ENCODE measurements at places on chromosomes 3 and 15.

GRCh38 chr3:66336333-66336766 is 115.5 kb downstream of the SLC25A26 start:
- DNase-seq = peak; percentile 76

DNA sequence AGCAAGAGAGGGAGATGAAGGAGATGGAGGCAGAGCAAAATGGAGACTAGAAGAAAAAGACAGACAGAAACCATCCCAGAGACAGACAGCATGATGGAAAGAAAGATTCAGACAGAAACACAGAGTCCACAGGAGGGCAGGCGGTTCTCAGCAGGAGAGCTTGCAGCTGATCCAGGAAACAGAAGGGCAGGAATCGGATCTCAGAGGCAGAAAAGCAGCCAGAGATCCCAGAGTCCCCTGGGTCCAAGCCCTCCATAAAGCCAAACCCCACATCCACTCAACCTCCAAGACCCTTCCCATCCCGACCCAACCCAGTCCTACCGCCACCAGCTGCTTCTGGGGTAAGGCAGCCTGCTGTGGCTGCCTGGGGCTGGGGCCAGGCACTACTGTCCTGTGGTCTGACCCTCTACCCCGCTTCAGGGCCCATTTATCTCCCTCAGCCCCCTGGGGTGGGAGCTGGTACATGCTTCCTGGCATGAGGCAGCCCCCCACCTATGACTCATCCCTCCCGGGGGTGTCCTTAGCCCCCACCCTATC is at the start of gene UCN2:
TSS of gene UCN2 (minus strand) at position 400 of the 537 bp plus-strand sequence. CDS start 657 bp downstream, outside the sequence.
- DNase-seq = peak; percentile 55

DNA sequence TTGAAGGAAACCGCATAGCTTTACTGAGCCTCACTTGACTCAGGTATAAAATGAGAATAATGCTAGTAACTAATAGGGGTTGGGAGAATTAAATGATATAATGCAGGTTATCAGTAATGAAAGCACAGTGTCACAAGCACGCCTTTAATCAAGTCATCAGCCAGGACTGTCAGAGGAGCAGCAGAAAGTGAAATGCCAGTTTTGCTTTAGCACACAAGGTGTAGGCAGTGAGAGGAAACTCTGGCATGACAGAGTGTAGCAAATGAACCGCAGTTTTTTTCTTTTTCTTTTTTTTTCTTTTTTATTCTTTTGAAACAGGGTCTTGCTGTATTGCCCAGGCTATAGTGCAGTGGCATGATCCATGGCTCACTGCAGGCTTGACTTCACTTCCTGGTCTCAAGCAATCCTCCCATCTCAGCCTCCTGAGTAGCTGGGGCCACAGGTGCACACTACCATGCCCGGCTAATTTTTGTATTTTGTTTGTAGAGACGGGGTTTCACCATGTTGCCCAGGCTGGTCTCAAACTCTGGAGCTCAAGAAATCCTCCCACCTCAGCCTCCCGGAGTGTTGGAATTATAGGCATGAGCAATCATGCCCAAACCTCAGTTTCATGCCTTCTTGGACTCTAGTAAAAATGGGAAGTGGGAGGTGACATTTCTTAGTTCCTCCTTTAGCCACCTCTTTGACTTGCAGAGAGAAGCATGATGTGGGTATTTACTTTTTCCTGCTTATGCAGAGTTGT is 9.7 kb upstream of the SCAANT1 start:
- DNase-seq = no peak

- no peak for DNase-seq
Measured at GRCh38 chr15:52673312-52673711, 5.9 kb downstream of the ATOSA start.

GRCh38 chr15:79132770-79133169 is 42.2 kb upstream of the RASGRF1 start:
- DNase-seq = no peak

- DNase-seq = peak; percentile 57
Measured at GRCh38 chr3:125602752-125603649, 7.7 kb upstream of the OSBPL11 start.

DNA sequence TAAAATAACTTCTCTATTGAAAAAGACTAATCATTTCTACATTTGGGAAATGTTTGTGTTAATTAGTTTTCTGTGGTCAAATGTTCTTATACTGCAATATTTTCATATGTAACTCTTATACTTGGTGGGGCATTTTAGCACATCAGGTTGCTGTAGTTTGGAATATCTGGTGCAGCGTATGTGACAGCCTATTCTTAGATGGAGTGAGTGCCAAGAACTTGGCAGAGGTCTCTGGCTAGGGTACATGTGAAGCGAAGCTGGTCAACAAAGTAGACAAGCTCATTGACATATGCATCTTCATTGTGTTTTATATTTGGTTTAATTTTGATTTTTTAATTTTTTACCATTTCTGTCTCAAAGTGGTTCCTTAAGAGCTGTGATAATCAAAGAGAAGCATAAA is 53.2 kb downstream of the CHAC1 start:
- no peak for DNase-seq

DNA sequence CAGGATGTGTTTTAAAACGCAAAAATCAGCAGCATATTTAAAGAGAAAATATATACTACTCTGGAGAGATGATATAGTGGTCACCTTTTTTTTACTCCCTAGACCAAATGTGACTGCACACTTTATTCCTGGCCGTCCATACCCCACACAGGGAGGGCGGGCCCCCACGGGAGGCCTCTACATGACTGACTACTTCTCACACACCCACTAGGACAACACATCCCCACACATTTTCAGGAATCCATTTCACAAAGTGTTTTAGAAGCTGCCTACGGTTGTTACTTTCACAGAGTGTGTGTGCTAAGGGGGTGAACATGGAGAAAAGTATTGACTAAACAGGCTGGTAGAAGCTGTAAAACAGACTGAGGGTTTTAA is 67.9 kb downstream of the CHSY1 start:
- no peak for DNase-seq

DNA sequence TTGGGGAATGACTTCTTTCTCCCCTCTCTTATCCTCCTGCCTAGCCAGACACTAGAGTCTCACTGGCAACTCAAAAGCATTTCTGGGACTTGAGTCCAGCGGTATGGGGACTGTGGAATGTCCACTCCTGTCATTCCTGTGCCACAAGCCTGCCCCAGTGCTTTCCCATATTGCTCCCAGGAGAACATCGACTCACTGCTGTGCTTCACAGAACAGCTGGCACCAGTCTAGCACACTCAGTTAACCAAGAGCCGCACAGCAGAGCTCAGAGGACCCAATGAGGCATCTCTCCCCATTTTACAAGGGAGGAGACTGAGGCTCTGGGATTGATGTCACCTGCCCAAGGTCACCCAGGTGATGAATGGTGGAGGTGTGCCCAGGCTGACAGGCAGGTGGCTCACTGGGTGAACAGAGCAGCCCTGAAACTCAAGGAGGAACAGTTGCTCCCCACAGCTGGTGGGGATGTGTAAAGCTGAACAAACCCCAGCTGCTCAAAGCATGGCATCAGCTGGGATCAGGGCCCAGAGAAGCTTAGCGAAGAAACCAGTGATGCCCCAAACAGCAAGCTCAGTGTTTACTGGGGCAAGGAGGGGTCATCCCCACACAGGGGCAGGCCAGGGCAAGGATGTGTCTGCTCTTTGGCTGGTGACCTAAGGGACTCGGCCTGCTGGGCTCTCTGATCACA is 35.4 kb upstream of the DUSP7 start:
- DNase-seq = peak; percentile 28

GRCh38 chr3:15081960-15082664 is 16.8 kb downstream of the RBSN start:
- no peak for DNase-seq

DNA sequence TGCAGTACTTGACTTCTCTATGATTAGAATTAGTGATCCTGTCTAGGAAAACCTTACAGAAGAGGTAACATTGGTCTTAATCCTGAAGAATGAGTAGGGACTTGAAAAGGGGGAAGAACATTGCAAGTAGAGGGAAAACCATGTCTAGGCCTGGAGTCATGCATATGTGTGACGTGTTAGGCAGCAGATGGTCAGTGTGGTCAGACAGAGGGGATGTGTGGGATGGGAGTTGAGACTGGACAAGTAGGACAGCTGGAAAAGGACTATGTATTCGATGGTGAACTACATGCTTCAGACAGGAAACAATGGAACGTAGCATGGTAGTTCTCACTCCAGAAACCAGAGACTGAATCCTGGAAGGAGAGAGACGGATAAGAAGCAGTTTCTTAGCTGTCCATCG is 235.6 kb upstream of the LRTM1 start:
- DNase-seq = no peak

- DNase-seq = no peak
Measured at GRCh38 chr15:50687302-50687902, 805 bp upstream of the TRPM7 start.

GRCh38 chr3:152379415-152380042 is 110.8 kb downstream of the MBNL1 start:
- DNase-seq = no peak

- no peak for DNase-seq
Measured at GRCh38 chr3:113255100-113255853, 43.9 kb downstream of the BOC start.

DNA sequence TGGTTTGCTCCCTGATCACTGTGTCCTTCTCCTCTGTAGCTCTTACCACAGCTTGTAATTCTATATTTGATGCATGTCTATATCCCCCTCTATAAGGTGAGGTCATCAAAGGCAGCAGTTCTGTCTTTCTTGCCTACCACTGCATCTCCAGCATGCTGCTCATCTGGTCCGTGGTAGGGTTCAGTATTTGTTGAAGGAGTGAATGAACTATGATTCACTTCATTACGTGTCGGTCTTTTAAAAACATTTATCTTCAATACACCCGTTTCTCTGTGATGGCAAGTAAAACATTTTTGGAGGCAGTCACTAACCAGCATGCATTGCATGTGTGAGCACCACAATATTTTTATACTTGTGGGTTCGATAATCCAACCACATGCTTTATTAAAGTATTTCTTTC is 27.6 kb downstream of the CHST14 start:
- peak; percentile 54 for DNase-seq

DNA sequence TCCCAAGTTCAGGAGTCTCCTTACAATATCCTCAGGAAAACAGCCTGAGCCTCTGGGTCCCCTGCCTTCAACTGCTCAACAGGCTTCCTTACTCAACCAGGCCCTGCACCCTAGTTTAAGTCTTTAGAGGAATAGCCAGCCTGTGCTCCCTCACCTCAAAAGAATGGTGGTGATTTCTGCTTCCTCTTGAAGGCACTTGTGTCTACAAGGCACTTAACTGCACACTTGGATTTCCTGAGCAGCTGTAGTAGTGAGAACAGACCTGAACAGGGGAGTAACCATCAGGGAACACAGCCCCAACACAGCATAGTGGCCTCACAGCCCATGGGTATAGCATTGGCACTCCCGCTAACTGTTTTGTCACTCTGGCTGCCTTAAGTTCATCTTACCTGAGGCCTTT is 244.3 kb downstream of the MYRIP start:
- DNase-seq = no peak

GRCh38 chr3:188092648-188093047 is 61.3 kb upstream of the LPP start:
- peak; percentile 25 for DNase-seq

- DNase-seq = no peak
Measured at GRCh38 chr3:45944830-45945620, 1.8 kb downstream of the CXCR6 start.

- no peak for DNase-seq
Measured at GRCh38 chr3:113620091-113620490, 76.4 kb downstream of the USF3 start.

DNA sequence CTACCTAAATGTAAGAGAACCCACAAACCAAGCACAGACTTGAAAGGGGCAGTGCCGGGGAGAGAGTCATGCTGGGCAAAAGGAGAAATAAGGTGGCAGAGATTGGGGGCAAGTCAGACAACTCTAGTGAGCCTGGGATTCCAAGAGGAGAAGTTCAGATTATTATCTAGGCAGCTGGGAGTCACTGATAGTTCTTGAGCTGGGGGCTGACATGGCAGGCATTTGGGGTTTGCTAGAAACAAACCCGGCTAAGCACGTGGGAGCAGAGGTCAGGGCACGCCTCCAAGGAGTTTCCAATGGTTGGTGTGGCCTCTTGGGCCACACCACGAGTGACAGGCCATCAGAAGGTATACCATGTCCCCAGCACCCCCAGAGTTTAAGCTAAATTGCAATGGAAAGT is 27.6 kb downstream of the SLC6A6 start:
- no peak for DNase-seq

DNA sequence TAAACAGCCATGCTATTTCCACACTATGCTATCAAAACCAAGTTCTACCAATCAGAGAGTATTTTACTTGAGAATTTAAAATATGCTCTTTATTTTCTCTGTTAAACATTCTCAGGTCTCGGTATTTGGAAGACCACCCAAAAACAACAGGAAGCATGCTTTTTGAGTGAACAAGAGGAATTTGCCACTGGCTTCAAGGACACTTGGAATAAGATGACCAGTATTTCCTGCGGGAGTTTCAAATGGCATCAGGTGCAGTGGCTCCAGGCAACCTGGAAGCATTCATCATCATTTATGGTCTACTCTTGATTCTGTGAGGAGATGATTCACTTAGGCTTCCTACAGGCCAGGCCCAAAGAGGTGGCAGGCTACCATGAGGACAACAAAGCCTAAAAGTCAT is 305.7 kb upstream of the ATP11B start:
- DNase-seq = peak; percentile 11

- no peak for DNase-seq
Measured at GRCh38 chr3:197446700-197447056, 109.1 kb downstream of the BDH1 start.

- no peak for DNase-seq
Measured at GRCh38 chr15:45417303-45417950, 39.1 kb upstream of the GATM start.

DNA sequence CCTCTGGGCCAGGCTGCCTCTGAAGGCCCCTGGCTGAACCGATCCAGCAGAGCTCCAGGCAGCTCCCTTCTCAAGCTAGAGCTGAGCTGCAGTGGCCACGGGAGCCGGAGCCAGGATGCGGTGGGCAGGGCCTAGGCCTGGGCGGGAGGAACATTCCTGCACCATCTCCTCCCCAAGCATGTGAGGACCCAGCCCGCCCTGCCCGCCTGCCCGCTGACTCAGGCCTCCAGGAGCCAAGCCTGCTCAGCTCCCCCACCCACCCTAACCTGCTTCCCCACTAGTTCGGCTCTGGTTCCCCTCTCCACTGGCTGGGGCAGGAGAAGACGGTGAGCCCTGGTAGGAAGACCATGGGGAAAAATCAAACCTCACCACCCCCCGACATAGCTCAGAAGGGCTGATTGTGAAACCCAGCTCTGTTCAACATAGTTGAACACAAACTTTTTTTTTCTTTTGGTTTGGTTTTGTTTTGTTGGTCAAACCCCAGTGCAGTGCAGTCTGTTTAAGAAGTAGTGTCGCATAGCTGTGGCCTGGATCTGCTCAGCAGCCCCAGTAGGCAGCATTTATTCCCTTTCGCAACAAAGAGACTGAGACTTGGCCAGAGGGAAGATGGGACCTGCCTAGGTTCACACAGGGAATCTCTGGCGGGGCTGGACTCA is 13.5 kb downstream of the SNX33 start:
- DNase-seq = peak; percentile 93

GRCh38 chr3:11145888-11146287 is 8.4 kb upstream of the HRH1 start:
- DNase-seq = peak; percentile 97
